ENCODE measurements at places on chromosomes 3 and 15. TPM values are rescaled to one million over a fixed set of nuclear protein-coding genes. Genes with fewer than 3 reads are reported as not detected.

DNA sequence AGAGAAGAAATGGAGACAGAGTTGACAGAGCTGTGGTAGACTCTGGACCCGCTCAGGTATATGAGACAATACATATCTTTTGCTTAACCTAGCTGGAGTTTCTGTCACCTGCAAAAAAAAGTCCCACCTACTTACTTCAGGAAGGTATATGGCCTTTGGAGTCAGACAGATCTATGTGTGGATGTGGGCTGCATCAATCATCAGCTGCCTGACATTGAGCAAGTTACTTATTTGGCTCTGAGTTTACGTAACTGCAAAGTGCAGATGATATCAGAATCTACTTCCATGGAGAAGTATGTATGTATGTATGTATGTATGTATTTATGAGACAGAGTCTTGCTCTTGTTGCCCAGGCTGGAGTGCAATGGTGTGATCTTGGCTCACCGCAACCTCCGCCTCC, 124.3 kb downstream of the MYLK start:
- DNase-seq: no peak

DNA sequence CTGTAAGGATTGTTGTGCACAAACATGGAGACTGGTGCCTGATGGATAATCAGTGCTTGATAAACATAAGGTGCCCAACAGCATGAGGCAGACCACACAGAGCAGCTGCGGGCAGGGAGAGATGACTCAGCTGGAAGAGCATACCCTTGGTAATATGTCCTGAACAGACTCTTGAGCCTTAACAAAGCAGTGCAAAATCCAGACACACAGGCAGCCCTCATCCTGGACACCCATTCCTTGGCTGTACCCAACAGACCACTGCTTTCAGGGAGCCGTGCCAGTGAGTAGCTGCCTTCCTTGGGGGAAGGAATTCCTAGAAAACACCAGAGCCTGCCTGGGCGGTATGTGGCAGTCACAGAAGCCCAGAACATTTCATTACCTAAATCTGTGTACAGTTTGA, 156.2 kb downstream of the CLSTN2 start:
- DNase-seq: no peak

GRCh38 chr3:67228136-67228535, 230.0 kb downstream of the KBTBD8 start:
- DNase-seq: no peak

- no peak for DNase-seq
Observed at GRCh38 chr15:29844290-29844903, 22.1 kb upstream of the TJP1 start.

- peak; percentile 34 for DNase-seq
Observed at GRCh38 chr3:159882790-159883779, 105.5 kb upstream of the IL12A start.

Gene SOX2
- total RNA-seq: 584 TPM

Gene FANCD2OS
- not detected for total RNA-seq

Gene SLC22A13
- total RNA-seq: 0.21 TPM

Gene COLQ
- 1.5 TPM for total RNA-seq

Gene ZNF502
- 3.6 TPM for total RNA-seq

Data from neural progenitor cell (in vitro differentiated cells).